ENCODE measurements at places on chromosomes 5 and 9.

DNA sequence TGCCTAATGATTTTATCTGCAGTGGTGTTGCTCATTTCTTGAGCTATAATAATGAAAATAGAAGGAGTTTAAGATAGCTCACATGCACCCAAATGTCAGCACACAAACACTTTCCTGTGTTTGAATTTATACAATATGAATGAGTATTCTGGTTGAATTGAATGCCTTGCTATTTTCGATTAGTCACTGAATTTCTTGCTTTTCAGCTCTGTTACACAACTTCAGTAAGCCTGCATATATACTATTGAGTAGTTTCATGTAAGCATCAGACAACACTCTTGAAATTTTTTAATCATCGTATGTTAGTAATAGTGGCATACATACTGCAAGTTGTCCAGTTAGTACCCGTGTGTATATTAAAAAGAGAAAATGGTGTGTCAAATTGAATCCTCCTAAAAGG is 281.5 kb upstream of the GRIA1 start:
- no peak for DNase-seq

- DNase-seq, result no peak
These were observed 40.9 kb downstream of the AMBP start for GRCh38 chr9:114037249-114037648.

DNA sequence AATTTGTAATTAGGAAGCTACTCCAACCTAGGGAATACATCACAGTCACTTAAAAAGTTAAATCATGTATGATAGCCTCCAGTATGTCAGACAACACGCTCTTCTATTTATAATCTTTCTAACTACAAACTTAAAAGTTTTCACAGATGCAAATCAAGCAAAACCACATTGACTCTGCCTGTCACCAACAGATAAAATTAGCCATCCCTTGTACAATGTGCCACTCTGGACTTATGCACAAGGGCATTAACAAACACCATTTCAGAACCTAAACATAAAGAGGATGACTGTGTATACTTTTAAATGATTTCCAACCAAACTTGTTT is 14.7 kb downstream of the ERP44 start:
- no peak for DNase-seq

GRCh38 chr9:16726718-16727451 is 143.6 kb downstream of the BNC2 start:
- peak; percentile 85 for DNase-seq

DNA sequence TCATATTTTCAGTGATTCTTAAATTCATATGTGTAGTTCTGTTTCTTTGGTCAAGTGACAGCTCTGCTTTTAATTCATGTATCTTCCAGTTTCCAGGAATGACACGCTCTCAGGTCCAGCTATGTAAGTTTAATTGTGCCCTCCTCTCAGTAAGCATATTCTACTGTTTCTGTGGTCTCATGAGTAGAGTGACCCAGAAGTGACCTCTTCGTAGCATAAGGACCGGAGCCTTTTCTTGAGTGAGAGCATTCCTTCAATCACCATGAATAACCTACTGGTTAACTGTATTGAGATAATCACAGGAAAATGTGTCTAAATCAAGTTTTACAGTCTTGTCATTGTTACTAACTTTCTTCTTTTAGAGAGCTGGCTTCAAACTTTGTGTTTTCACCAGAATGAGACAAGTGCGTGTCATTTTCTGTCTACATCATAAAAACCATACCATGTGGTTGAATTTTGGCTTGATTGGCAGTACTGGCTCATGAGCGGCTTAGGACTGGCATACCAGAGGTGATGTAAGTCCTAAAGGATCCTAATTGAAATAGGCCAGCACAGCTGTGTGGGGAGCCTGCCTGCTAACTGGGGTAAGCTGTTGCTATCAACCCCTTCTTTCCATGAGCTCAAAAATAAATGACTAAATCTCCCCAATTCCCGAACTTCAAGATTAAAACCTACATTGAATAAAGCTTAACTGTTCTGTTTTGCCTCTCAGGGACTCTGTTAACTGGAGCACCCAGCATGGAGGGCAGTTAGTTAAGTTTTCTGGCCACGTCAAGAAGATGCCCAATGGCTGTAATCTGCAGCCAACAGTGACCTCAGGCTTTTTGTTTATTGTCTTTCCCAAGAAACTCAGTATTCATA is 4.8 kb downstream of the ADAMTSL1 start:
- DNase-seq, result no peak

DNA sequence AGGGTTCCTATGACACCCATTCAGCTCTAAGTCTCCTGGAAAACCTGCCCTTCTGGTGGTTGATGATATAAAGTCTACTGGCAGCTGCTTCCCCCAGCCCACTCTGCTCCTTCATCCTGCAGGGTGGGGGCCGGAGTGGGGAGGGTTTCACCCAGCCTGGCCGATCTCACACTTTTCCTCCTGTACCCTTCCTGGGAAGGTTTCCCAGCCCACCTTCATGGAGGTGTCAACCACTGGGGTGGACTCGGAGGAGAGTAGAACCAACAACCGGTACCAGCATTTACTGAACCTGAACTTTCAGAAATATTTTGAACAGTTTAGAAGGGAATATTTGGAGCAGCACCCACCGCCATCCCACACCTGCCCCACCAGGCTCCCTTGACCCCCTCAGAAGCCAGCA is 30.4 kb downstream of the ROR2 start:
- no peak for DNase-seq

- DNase-seq, result no peak
These were observed 7.4 kb downstream of the ADAM19 start for GRCh38 chr5:157568222-157568621.

GRCh38 chr5:3709717-3710348 is 114.2 kb downstream of the IRX1 start:
- DNase-seq, result no peak

DNA sequence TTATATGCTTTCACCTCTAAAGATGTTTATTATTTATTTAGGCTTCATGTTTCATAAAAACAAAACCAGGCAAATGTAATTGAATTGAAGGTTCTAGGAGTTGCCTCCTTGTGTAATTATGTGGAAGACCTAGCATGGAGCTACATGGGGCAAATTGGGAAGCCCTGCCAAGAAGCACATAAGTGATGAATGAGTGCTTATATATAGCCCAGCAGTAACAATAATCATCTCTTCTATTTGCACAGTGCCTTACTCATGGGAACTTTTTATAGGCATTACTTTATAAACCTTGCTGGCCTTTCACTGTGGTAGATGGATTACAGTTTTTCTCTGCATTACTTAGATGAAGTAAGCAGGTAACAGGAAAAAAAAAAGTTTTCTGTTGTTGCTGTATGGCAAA is 40.0 kb upstream of the GRAMD2B start:
- no peak for DNase-seq

GRCh38 chr5:75242067-75242466 is 5.4 kb upstream of the ANKRD31 start:
- DNase-seq, result no peak

GRCh38 chr9:114437401-114437893 is 49.7 kb upstream of the AKNA start:
- no peak for DNase-seq

- DNase-seq, result no peak
These were observed 9.6 kb downstream of the LAMC3 start for GRCh38 chr9:131018621-131019020.

DNA sequence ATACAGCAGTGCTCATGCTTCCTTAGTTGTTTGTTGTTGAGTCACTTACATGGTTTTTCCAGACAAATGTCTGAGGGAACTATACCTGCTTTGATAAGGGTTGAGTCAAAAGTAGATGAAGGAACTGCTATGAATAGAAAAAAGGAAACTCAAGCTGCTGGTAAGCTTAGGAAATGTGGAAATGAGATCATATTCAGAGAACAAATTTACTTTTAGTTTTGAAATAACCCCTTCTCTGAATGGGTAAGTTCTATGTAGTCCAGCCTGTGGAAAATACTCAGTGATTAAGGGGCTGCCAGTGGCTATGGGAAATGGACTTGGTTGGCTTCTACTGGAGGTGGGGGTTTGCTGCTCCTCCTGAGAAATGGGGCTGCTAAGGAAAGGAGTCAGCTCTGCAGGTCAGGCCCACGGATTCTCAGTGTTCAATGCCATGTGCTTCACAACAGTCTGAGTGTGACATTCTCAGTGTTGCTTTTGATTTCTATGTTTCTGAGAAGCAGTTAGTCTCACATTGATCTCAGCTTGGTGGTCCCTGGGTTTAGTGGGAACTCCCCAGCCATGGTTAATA is 47.7 kb upstream of the GLRX start:
- no peak for DNase-seq

DNA sequence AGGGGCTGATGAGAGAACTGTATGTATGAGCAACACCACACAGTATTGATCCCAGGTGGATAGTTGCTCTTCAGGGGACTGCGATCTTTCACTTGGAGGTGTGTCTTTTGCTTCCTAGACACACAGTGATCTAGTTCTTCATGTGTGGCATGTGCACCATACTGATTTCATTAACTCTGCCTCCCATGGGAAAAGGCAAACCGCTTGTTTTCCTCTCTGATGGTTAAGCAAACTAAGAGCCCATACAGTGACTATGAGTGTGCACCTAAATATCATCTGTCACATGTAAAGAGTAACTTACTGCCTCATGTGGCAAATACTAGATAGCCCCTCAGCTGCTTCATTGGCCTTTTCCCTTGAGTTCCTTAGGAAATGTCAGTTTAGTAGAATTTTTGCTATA is 147.3 kb downstream of the TLE4 start:
- DNase-seq, result no peak

DNA sequence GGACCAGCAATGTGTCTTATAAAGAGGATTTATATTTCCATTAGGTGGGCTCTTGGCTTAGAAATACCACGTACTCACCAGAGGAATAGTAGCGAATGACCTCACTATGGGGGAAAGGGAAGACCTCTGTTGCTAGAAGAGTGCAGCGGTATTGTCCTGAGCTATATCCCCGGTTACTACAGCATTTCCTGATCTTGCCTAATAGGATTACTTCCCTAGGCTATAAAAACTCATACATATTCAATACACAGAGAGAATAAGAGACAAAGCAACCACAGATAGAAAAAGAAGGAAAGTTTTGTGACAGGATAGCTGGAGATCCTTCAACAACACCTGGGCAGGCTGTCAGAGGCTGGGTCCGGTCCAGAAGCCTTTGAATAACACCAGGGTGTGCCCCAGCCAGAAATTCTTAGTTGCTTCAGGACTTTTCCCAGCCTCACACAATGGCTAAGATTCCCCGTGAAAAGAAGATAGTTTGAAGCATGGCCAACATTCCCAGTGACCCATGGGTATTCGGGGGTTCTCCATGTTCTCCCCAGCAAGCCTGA is 85.4 kb downstream of the TRIM36 start:
- DNase-seq, result no peak

DNA sequence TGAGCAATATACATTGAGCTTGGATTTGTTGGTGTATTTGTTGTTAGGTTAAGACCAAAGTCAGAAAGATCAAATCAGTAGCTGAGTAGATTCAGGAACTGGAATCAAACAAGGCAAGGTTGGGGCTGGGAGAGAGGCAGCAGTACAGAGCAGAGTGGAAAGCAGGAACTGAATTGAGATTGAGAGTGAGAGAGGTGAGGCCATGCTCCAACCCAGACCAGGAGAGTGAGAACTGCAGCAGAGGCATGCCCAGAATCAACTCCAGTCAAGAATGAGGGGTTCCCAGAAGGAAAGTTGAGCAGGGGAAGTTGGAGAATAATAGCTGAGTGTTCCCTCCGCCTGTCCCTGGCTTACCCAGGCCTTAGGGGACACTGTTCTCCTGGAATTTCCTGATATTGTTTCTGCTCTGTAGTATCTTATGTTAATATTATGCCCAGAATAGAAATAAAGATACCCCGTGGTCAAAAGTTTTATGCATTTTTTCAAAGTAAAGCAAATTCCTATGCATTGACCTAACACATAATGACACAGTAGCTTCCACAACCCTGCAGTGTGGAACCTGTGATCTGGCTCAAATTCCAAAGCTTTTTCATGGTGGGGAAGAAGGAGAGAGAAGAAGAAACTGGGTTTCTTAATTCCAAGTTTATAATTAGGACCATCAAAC is 82.7 kb downstream of the SV2C start:
- DNase-seq, result no peak

GRCh38 chr9:124054582-124055227 is 43.1 kb downstream of the LHX2 start:
- DNase-seq, result peak; percentile 47

GRCh38 chr9:6997330-6997729 is 239.6 kb downstream of the KDM4C start:
- no peak for DNase-seq

GRCh38 chr5:176540956-176541337 is 3.7 kb upstream of the RNF44 start:
- DNase-seq, result no peak
